ENCODE measurements at places on chromosomes 13 and 19.

DNA sequence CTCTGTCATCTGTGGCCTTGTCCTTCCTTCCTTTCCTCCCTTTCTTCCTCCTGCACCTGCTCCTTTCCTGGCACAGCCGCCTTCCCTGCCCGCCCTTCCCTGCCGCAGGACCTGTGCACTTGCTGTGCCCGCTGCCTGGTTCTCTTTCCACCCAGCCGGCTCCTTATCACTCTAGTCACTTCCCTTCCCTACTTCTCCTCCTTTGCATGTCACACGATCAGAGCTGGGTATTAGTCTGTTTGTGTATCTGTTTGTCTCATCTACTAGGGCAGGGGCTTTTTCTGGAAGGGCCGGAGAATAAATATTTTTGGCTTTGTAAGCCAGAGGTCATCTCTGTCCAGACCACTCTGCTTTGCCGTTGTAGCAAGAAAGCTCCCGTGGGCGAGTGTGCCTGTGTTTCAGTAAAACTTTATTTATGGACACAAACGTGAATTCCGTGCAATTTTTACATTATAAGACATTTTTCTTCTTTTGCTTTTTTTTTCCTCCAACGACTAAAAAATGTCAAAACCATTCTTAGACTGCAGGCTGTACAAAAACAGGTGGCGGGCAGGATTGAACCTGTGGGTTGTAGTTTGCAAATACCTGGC lies 6.1 kb downstream of the KDM4B start:
- no peak for DNase-seq

DNA sequence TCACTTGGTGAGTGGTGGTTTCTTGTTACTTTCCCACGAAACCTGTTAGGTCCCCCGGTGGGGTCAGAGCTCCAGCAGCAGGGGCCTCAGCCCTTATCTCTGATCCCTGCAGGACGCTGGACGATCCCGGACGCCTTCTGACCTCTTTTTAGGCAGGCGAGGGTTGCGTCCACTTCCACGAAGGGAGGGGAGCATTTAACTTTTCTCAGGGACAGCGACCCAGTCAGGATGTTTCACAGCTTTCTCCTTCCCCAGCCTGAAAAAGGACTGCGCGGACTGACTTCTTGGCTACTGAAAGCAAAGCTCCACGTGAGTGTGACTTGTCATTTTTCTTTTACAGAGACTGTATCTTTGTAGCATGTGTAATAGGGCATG lies 692 bp downstream of the ZNF234 start:
- DNase-seq = no peak

GRCh38 chr19:45195764-45196163 lies 17.2 kb downstream of the BLOC1S3 start:
- DNase-seq = no peak

GRCh38 chr19:45809643-45810159 lies 5.4 kb downstream of the RSPH6A start:
- DNase-seq = no peak

DNA sequence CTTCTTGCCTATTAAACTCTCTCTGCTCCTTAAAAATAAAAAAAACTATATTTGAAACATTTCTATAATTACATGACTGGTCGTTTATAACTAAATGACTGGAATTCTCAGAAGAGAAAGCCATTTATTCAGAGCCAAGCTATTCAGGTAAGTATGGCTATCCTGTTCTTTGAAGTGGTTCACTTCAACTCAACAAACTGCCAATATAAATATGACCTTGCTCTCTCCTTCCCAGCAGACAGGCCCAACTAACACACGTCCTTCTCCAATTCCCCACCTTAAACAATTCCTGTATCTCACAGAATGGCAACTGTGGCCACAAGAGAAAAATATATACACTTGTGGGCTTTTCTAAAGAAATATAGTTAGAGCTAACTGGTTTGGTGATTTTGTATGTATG lies 153.9 kb downstream of the MIPEP start:
- DNase-seq = no peak

- DNase-seq = no peak
Measured at GRCh38 chr13:112961457-112962369, 7.3 kb upstream of the MCF2L start.

GRCh38 chr19:28981518-28981917 lies 231.4 kb downstream of the UQCRFS1 start:
- no peak for DNase-seq

DNA sequence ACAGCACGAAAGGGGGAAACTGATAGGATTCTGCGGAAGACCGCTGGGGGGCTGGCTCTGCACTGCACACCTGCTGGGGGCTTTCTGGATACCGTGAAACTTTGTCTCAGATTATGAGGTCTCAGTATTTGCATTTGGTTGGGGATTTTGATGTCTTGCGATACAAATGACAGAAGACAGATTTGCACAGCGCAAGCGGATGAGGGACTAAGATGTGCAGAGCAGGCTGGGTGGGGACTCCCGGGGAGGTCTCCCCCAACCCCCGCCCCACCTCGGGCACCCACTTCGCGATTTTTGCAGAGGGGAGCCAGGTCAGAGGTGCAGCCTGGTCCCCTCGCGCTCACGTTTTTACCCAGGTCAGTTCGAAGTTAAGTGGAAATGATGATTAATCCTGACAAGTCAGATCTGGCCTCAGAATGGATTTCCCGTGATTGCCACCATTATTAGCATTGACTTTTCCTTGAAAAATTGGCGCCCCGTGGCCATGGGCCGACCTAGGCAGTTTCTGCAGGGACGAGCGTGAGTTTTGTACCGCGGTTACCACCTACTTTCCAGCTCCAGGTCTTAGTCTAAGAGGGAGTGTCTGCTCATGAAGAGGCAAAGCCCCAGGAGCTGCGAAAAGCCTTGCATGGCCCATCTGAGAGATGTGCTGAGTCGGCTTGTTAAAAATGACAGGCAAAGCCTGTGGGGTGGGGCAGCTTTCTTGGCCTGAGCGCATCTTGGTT lies 1.3 kb upstream of the GJB2 start:
- no peak for DNase-seq

- DNase-seq = no peak
Measured at GRCh38 chr19:29781386-29782259, 30.2 kb upstream of the CCNE1 start.

DNA sequence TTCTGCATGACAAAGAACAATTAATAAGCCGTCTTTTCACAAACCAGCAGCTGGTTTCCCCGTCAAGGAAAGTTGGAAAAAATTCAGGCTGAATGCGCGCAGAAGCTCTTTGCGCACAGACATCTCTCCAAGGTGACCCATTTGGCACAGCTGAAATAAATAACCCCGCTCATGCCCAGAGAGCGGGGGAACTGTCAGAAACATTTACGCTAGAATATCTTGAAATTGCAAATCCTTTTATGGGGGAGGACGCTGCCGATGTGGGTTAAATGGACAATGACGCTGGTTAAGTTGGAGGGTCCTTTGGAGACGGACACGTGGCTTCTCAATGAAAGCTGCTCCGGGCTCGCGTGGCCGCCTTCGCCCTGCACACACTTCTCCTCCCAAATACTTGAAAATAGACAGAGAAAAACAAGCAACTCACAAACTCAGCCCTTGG lies 30.6 kb downstream of the GSX1 start:
- no peak for DNase-seq
